Left ventricle myocardium superior (tissue), 1 donor: ENCODE measurements at places on chromosomes 3 and 15.
A peak's percentile ranks its signal among the peaks of the same experiment; 100 is the strongest.

- DNase-seq: no peak
These were observed 70.8 kb upstream of the KLF13 start for GRCh38 chr15:31255732-31256377.

DNA sequence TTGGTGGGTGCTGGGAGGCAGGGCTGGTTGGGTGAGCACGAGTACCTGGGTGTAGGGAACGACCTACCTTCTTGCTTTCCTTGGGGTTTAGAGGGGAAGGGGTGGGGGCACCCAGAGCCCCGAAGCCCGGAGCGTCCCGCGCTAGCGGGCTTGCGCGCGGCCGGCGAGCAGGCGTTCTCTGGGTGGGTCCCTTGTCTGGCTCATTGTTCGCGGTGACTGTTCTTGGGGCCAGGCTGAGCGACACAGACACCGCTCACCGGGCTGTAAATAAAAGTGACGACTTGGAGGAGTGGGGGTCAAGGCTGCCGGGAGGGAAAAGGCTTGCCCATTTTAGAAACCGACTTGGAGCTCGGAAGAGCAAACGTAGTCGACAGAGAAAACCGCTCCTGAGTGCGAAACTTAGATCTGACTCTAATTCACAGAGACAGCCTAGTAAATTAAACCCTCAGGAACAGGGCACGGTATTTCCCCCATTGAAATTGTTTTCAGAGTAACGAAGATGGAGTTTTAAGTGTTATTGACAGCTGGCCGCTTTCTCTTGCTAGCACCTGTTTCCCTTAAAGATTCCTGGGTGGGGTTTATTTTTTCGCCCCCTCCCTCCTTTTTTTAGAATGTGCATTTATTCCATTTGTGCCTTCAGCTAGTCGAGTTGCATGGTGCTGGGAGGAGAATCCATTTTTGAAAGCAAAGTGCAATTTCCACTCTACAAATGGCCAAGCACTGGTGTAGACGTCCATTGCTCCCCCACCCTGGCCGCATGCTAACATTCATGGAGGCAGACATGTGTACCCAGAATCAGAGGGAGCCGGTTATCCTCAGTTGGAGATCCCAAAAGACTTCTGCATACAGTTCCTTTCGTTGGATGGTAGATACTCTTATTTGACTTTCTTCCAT is 532.1 kb upstream of the SEMA6D start:
- peak; percentile 26 for DNase-seq

DNA sequence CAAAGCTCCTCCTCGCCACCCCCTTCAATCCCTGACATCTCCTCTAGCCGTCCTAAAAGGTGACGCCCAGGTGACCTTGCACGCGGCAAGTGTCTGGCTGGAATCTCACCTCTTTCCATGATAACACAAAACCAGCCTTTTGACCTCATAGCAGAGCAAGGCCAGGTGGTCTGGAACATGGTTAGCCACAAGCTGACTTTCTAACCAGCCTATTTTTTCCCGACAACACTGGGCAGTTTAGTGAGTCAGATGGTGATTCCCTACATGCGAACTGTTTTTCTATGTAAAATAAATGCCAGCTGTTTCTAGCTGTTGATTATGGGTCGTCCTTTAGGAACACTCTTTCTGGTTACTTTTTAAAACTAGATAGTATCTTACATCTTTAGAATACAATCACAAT is 243.0 kb downstream of the CD47 start:
- DNase-seq: no peak

- DNase-seq: no peak
These were observed 156.8 kb upstream of the BCL6 start for GRCh38 chr3:187902041-187902471.

DNA sequence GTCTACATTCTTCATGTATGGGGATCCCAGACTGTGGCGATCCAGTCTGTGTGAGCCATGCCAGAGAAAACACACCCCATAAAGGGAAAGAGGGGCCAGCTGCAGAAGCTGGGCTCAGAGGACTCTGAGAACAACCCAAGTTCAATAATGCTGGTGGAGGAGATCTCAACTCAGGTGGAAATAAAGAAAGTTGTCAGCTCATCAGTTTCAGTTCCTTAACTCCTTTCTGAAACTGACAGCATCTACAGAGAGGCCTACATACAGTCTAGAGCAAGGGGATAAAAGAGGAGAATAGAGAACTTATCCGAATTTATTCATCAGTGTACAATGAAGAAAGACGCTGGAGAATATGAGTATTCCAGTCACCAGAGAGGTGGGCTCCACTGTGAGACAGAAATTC is 77.0 kb downstream of the NTRK3 start:
- DNase-seq: no peak

DNA sequence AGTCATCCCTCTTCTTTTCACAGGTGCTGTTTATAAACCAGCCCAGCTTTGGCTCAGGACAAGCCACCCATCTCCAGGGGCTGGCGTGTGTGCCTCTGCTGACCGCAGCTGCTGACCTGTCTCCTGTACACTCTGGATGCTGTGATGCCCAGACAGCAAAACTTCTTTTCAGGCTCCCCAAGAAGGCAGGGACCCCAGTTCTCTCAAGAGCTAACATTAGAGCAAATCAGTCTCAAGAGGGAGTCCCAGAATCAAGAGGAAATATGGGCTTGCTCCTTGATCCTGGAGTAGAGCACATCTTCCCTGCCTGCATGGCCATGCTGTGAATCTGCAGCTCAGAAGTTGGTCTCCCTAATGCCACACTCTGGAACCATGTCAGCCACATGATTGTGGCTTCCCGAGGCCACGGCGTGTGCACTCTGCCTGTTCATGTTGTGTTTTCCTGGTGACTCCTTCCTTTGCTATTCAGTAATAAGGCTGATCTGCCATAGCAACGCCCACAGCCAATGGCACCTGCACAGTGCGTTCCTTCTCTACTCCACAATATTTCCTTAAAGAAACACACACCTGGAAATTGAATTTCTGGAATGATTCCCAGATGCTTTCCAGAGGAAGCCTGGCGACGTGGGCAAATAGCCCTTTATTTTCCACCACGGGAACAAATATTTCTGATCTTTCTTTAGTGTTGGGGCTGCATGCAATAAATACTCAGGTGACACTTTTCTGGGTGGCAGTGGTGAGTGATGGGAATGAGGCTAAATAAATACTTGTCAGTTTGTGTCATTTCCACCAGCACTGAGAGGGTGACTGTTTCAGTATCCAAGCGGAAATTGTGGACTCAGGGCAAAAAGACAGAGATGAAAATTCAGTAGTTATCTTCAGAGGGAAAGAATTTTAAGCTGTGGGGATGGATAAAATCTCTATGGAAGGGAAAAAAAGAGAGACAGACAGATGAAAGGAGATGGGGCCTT is 21.9 kb upstream of the THSD4 start:
- DNase-seq: no peak
